Fibroblast of skin of left biceps (primary cell): ENCODE measurements at places on chromosomes 3 and 15.

GRCh38 chr3:147890114-147890513 lies 480.9 kb downstream of the ZIC1 start:
- no peak for DNase-seq

DNA sequence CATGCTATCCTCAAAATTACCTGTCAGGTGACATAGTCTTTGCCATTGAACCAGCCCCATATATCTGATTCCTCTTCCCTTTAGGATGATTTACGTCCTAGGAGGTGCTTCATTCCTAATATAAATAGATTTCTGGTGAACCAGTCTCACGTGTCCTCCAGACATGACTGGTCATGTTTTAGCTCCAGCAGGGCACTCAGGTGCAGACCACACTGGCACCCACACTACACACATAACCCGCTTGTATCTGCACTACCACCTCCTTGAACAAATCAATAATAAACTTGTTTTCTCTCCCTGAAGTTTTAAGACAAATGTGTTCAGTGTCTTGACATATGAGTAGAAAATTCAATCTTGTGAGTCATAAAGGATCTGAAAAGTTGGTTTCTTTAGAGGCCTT lies 155.5 kb downstream of the GOLIM4 start:
- DNase-seq: no peak

DNA sequence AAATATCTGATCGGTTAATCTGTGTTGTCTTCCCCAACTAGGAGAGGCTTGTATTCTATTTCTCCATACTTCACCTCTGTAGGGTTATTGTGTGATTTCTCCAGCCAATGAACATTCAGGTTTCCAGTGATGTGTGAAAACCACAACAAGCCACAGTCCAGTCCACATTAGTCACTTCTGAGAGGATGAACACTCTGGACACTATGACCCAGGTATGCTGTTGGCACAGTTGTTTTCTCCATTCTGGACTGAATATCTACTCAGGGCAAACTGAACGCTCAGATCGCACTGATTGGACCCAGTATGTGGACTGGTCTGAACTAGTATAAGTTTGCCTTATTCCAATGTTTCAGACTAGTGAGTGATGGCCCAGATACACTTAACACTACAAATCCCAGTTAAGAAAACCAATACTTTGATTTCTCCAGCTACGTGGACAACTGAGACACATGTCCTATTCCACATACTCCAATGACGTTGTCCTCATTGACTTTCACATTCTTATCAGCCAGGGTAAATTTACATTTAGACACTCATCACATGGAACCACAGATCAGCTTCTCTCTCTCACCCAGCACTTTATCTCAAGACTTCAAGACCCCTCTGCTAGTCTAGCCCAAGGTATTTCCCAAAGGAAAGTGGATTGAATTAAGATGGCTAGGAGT lies 587.4 kb upstream of the SGO1 start:
- no peak for DNase-seq

- no peak for DNase-seq
Observed at GRCh38 chr3:126621627-126622345, 33.1 kb downstream of the TXNRD3 start.

GRCh38 chr15:84827246-84827645 lies 10.1 kb downstream of the ALPK3 start:
- DNase-seq: no peak

DNA sequence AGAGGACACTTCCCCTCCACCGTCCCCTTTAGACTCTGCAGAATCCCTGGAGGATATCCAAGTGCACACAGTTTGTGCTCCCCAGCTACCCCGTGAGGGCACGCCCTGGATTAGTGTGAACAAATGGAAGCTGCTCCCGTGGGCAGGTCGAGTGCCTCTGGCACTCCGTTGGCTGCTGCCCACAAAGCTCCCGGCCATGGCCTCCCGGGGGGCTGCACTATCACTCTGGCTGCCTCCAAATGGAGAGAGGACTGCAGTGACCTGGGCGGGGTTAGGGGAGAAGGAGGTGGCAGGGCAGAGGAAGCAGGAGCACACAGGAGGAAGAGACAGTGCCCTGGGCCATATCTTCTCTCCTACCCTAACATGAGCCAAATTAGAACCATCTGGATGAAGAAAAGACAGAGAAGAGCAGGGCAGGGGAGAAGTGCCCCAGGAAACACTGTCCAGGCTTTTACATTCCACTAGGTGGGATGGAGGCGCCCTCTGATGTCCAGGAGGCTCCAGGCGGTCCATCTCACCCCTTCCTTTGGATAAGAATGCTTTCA lies 29.4 kb upstream of the ACAD9 start:
- DNase-seq: no peak

GRCh38 chr3:156763931-156764720 lies 62.0 kb upstream of the LEKR1 start:
- DNase-seq: no peak

DNA sequence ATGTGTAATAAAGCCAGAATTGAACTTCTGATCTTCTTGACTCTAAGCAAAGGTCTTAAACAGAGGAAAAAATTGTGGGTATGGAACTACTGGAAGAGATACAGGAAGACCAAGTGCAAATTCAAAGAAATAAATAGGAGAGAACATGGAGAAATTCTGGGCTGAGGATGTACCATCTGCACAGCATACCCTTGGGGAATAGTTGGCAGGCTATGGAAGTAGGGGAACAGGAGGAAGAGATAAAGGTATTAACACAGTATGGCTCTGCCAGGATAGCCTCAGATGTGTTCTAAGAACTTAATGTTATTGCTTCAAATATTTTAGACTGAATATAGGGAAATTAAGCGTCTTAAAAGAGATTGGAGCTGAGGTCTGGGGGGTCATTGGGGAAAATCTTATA lies 485.4 kb downstream of the CNTN3 start:
- no peak for DNase-seq

- no peak for DNase-seq
Observed at GRCh38 chr3:112004187-112004586, 5.5 kb downstream of the TAGLN3 start.

- no peak for DNase-seq
Observed at GRCh38 chr15:62781081-62781497, 261.5 kb upstream of the TPM1 start.
